ENCODE measurements at places on chromosomes 12 and 14.

DNA sequence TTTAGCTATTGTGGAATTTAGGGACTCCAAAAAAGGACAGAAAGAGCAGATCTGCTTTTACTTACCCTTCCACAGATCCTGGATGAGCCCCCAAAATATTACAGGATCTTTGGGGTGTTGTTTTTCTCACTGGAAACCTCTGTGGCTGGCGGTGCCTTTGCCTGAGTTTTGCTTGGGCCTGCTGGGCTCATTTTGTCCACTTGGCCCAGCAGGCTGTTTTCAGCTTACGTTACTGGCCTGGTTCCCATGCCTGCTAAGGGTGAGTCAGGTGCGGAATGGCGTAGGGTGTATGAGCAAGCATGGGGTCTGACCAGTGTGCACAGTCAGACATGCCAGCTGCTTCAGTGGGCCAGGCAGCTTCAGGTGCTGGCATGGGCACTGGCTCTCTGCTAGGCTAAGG, 45.8 kb downstream of the HSD17B6 start:
- no peak for DNase-seq

GRCh38 chr12:68227356-68227755, 1.7 kb upstream of the IL26 start:
- DNase-seq, result no peak

GRCh38 chr12:49582201-49582600, 14.3 kb upstream of the MCRS1 start:
- DNase-seq, result no peak

DNA sequence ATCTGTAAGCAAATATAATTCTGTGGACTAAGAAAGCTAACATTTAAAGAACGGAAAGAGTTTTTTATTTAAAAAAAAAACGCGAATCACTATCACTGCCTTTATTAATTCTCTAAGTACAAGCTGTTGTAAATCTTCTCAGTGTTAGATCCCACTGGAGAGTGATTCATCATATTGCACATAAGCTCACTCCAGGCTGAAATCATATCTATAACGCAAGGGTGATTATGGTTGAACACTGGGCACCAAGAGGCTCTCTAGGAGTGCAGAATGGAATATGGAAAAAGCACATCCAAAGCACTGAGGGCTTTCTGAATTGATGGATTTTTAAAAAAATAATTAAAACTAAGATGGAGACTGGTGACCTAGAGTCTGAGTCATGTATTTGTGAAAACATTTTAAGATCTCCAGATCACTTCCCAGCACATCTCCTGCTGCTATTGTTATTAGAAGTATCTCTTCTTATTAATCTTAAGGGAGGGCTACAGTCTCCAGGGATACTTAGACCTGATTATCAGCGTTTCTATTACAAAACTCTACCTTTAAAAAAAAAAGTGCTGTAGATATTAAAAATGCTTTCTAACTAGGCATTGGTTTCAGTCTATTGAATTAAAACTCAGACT, 1106.8 kb downstream of the AACS start:
- DNase-seq, result no peak

GRCh38 chr12:76545486-76545885, 14.1 kb downstream of the OSBPL8 start:
- DNase-seq, result no peak

- no peak for DNase-seq
Measured at GRCh38 chr14:59243174-59243573, 54.7 kb downstream of the DAAM1 start.
